CD14-positive monocyte (primary cell): ENCODE measurements at places on chromosomes 2 and 18.

DNA sequence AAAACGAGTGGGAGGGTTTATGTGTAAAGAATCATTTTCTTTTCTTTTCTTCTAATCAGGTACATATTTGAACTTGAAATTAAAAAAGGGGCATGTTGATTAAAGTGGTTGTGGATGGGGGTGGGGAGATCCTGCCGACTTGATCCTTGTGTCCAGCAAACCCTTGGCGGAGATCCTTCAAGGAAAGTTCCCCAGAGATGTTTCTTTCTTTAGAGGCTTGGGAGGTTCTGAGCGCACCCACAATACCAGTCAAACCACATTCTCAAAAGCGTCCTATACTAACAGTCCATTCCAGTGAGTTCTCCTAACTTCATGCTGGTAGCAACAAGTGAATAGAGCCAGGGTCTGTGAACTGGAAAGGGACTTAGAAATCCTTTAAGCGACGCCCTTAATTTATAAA lies 49.2 kb downstream of the MYCN start:
- DNase-seq: no peak

DNA sequence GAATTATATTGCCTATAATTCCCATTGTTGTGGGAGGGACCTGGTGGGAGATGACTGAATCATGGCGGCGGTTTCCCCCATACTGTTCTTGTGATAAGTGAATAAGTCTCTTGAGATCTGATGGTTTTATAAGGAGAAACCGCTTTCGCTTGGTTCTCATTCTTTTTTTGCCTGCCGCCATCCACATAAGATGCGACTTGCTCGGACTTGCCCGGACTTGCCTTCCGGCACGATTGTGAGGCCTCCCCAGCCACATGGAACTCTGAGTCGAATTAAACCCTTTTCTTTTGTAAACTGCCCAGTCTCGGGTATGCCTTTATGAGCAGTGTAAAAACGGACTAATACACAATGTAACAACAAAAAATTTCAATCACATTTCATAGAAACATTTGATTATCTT lies 115.8 kb downstream of the C2orf74 start:
- DNase-seq: no peak

DNA sequence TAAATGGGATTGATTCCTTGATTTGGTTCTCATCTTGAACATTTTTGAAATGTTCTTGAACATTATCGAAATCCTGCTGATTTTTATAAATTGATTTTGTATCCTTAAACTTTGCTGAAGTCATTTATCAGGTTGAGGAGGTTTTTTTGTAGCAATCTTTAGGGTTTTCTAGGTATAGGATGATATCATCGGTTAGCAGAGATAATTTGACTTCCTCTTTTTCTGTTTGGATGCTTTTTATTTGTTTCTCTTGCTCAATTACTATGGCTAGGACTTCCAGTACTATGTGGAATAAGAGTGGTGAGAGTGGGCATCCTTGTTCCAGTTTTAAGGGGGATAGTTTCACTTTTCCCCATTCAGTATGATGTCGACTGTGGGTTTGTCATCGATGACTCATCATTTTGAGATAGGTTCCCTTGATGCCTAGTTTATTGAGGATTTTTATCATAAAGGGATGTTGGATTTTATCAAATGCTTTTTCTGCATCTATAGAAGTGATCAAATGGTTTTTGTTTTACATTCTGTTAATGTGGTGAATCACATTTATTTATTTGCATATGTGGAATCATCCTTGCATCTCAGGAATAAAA lies 201.5 kb upstream of the ZSWIM2 start:
- DNase-seq: no peak

GRCh38 chr2:241632478-241633325 lies 4.3 kb downstream of the THAP4 start:
- DNase-seq: no peak

GRCh38 chr2:143981428-143981827 lies 538.5 kb downstream of the ZEB2 start:
- no peak for DNase-seq

- no peak for DNase-seq
Observed at GRCh38 chr2:26302846-26303245, 43.1 kb upstream of the SELENOI start.

GRCh38 chr2:28054916-28055315 lies 164.4 kb downstream of the BABAM2 start:
- no peak for DNase-seq

DNA sequence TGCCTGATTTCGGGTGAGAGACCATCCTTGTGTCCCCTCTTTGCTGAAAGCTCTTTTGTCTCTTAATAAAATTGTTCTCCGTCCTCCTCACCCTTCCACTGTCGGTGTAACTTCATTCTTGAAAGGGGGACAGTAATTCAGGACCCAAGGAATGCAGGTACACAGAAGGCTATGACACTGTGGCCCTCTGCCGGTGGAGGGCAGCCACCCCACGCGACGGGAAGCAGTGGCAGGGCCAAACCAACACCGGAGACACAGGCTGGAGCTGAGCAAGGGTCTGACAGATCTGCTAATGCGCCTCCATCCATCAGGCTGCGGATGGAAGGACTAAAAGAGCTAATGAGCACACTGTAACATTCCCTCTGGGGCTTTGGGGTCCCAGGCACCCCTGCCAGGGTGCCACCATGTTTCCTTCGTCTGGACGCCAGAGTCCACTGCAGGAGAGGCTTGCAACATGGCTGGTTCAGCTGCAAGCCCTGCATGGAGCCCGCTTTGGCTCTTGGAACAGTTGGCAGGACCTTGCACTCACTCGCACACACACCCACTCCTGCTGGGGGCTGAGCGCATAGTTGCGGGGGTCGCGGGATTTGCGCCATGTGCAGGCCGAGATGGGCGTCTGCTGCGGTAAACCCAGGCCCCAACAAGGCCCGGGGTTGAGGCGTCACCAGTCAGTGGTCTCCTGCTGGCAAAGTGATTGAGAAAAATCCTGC lies 544.1 kb upstream of the CDH7 start:
- DNase-seq: no peak

GRCh38 chr2:118846442-118846952 lies 951 bp downstream of the EN1 start:
- DNase-seq: no peak

DNA sequence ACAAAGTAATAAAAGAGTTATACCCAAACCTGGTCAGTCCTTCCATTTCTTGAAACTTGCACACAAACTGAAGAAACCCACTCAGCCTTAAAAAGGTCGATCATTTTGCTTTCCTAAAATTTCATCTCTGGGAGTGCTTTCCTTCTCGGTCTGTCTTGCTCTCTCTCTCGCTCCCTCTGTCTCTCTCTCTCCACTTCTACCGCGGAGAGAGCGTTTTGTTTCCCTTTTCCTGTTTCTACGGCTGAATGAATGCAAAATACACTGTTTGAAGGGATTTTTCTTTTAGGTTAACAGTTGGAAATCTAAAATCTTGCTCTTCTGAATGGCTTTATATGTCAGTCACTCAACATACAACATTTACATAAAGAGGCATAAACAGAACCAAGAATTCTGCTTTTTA lies 424.2 kb downstream of the TGIF1 start:
- no peak for DNase-seq

GRCh38 chr18:4016391-4017049 lies 438.6 kb downstream of the DLGAP1 start:
- DNase-seq: no peak

DNA sequence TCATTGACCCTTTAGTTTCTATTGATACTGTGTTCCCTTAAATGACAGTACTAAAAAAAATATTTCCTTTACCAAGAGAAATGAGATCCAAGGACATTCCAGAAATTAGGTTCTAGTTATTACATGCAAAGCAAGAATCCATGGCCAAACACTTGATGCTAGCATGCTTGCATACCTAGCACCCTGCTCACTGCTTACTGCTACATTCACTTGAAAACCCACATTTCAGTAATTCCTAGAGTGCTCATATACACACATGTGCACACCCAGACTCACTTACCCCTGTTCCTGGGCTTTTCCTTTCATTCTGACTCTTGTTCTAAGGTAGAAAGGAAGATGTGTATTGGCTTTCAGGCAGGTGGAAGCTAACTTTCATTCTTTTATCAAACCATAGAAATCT lies 395.9 kb downstream of the THSD7B start:
- DNase-seq: no peak

DNA sequence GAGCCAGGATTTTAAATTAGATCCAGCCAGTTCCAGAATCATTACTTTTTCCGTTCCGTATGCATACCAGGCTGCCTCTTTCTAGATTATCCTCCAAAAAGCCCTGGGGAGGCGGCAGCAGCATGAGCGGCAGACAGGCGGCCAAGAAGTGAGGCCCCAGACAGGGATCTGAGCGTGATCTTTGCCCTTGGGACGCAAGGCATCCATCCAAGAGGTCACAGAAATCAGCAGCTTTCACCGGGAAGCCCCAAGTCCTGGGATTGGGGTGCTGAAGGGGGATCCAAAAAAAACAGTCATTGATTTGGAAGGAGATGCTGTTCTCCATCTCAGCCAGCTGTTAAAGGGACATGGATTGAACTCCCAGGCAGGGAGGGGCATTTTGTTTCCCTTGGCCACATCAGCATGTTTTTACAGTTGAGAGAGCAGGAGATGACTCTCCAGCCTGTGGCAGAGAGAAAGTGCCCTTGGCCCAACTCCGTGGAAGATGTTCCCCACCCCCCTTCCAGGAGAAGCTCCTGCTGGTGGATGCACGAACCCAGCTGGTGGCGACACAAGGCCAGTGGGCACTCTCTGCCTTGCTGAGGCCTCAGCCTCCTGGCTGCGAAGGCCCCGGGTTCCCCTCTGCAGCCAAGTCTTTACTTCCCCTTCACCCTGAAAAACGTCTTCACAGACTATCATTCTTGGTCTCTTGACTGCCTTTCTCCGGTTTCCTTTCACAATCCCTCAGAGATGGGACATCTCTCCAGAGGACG lies 265.6 kb downstream of the ANAPC1 start:
- peak; percentile 72 for DNase-seq

- no peak for DNase-seq
Observed at GRCh38 chr18:8133032-8133431, 476.2 kb upstream of the RAB12 start.

GRCh38 chr2:25362049-25362433 lies 20.3 kb upstream of the DNMT3A start:
- peak; percentile 93 for DNase-seq

DNA sequence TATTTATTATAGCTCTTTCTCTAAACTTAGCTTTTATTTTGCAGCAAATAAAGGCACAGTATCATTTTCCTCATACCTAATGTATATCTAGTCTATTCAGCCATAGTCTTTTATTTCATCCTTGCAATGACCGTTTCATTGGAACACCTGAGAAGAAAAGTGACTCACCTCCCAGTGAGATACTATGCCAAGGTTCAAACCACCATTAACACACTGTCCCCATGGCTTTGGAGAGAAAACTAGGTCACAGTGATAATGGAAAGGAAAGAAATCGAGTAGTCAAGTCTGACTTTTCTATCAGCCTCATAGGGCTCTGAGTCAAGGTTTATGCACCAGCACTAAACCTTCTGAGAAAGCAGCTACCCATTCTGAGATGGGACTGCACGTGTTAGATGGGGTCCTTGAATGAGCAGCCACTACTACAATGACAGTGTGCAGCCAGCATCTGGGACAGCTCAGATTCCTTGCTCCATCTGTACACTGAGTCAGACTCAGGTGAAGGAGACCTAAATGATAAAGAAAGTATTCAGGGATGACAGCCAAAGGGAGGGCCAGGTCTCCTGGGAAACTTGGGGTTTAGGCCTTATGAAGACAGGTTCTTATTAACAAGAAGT lies 971.1 kb upstream of the ACVR2A start:
- no peak for DNase-seq
